ENCODE measurements at places on chromosomes 12 and 14. TPM values are rescaled to one million over a fixed set of nuclear protein-coding genes. Genes with fewer than 3 reads are reported as not detected.
A peak's percentile ranks its signal among the peaks of the same experiment; 100 is the strongest.

The SEC23A gene
- 89.7 TPM for total RNA-seq

The LTB4R2 gene
- 9.5 TPM for total RNA-seq

GRCh38 chr12:131986361-131986760, 36.6 kb downstream of the EP400 start:
- peak; percentile 38 for DNase-seq

- DNase-seq: peak; percentile 69
These were observed 2.3 kb downstream of the ATXN7L3B start for GRCh38 chr12:74539765-74540526.

- DNase-seq: no peak
These were observed 11.4 kb downstream of the APAF1 start for GRCh38 chr12:98656289-98657101.

DNA sequence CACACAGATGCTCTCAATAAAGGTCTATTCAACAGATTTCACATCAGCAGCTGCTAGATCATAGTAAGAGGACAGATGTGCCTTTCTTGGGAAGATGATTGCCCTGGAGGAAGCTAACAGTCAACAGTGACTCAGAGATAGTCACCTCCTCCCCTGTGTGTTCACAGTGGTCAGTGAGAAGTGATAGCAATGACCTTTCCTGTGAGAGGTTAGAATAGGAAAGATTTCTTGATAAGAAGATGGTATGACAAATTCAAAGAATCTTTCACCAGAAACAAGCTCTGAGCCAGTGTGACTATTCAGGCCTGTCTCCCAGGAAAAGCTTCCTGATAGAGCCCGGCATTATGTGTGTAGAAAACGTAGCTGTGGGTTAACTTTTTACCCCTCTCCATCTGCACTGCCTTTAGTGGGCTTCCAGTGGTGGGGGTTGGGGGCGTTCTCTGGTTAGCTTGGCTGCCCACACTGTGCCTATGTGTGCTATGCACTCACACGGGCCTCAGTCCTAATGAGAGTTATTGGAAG, 66.4 kb upstream of the ARHGAP5 start:
- no peak for DNase-seq

DNA sequence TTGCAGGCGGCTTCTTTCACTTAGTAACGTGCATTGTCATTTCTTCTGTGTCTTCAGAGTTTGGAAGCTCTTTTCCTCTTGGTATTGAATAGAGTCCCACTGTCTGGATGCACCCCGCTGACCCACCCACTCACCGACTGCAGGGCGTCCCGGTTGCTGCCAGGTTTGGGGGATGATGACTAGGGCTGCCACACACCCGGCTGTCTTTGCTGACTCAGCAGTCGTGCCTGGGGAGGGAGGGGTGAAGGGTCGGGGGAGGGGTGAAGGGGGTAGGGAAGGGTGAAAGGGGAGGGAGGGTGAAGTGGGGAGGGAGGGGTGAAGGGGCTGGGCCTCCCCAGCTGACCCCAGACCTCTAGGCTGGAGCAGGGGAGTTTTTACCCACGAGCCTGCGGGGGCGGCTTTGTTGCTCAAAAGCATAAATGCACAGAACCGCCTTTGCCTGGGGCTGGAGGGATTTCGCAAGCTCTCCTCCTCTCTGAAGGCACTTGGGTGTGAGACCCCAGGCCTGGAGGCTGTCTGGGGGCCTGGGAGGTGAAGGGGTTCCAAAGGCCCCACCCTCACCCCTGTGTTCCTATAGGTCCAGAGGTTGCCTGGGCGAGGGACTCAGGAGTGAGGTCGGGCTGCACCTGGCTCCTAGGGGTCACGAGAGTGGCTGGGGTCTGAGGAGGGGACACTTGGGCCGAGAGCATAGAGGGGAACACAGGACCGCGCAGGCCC, 31.3 kb upstream of the ULK1 start:
- peak; percentile 65 for DNase-seq

GRCh38 chr12:120639771-120640721, at the start of gene CABP1:
TSS of gene CABP1 (plus strand) at chr12:120640626. CDS start at chr12:120640686, 60 bp downstream.
- DNase-seq: peak; percentile 93

Measured in endodermal cell (in vitro differentiated cells).